ENCODE measurements at places on chromosomes 6 and 20. TPM values are rescaled to one million over a fixed set of nuclear protein-coding genes. Genes with fewer than 3 reads are reported as not detected.

The C20orf204 gene
- 5.6 TPM for total RNA-seq

The GTSF1L gene
- 0.73 TPM for total RNA-seq

The MCCD1 gene
- not detected for total RNA-seq

The RIMS1 gene
- not detected for total RNA-seq

The TRIM40 gene
- total RNA-seq = not detected
